ENCODE measurements at places on chromosomes 1 and 21.

GRCh38 chr21:39088831-39089380 is 94.3 kb downstream of the PSMG1 start:
- no peak for DNase-seq

- DNase-seq = no peak
Measured at GRCh38 chr1:197184190-197184589, 37.7 kb upstream of the ASPM start.

DNA sequence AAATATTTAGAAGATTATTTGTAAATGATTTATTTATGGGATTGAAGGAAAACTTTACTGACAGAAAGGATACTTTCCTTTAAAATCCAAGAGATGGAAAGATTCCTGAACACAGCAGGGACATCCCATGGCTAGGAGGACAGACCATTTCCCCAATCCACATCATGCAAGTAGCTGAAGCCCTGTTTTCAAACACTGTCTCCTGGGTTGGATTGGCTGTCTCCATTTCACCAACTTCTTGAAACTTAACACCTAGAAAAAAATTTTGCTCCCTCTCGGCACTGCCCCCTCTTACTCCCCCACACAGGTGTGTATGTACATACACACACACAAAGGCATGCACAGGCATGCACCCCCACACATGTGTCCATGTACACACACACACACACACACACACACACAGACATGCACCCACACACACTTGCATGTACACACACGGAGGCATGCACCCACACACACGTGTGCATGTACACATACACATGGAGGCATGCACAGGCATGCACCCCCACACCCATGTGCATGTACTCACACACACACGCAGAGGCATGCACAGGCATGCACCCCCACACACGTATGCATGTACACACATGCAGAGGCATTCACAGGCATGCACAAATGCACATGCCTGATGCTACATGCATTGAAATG is 320.0 kb downstream of the CHRM3 start:
- DNase-seq = no peak

DNA sequence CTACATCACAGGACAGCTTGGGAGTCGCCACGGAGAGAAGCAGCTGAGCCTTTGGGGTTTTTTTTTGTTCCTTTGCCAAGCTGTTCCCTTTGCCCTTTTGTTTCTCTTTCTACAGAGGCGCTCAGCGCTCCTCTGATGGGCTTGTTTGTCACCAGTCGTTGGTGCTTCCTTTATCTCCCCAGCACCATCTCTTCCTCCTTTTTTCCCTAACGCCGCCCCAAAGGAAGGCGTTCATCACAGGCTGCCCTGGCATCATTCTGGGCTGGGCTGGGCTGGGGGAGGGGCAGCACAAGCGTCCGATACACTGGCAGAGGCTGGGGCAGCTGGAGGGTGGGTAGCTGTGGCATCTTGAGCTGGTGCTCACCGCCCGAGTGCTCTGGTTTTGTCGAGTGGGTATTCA is 10.5 kb downstream of the IGSF21 start:
- DNase-seq = no peak

DNA sequence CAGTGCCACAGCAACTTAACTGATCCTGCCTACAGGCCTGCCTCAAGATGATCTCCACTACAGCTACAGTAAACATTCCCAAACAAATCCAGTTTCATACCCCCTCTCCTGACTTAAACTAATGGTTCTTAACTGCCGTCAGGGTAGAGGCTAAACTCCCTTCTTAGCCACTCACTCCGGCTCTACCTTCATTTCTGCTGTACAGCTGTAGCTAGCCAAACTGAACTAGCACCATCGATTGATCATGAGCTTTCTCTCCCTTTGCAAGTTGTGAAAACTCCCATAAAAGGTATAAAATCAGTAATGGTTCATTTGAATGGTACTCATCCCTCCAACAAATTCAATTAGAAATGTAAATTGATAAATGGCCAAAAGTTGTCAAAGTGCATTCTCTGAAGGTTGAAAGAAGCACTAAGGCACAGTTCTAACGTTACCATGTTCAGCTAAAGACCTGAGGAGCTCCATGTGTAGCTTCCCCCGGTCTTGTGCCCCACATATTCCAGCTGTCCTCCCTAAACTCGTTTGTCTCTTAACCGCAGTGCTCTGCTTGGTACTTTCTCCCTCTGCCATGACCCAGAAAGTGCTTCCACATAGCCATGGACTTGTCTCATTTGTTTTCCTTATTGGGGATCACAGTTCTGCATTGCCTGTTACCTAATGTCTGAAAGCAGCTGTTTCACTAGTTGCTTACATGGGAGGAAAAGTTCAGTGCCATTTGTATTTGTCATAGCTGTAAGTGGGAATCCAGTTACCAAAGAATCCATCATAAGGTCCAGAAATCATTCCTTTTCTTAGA is 49.8 kb downstream of the DHX9 start:
- no peak for DNase-seq

- no peak for DNase-seq
Measured at GRCh38 chr1:76867342-76868130, at the start of gene ST6GALNAC5. Gene ST6GALNAC5 (plus strand): TSS chr1:76867480.
